Caudate nucleus (tissue), 63 donors: ENCODE measurements at places on chromosomes 13 and 19.

DNA sequence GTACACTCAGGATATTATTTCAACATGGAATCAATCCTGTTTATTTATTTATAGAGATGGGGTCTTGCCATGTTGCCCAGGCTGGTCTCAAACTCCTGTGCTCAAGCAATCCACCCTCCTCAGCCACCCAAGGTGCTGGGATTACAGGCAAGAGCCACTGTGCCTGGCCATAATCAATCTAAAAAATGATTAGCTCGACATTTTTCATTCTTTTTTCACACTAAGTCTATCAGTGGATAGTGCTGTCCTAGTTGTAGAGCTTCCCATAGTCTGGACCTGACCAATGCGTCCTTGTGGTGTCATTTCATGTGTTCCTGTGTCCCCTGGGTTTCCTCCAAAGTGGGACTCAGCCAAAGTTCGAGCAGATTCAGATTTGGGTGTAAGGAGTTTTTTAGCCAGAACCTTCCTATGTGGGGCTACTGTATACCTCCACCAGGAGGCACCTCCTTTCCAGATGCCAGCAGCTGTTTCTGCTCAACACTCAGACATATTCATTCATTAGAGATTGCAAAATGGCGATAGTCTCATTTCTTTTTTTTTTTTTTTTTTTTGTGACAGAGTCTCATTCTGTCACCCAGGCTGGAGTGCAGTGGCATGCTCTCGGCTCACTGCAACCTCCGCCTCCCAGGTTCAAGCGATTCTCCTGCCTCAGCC lies 61.1 kb downstream of the MAP4K1 start:
- no peak for DNase-seq

DNA sequence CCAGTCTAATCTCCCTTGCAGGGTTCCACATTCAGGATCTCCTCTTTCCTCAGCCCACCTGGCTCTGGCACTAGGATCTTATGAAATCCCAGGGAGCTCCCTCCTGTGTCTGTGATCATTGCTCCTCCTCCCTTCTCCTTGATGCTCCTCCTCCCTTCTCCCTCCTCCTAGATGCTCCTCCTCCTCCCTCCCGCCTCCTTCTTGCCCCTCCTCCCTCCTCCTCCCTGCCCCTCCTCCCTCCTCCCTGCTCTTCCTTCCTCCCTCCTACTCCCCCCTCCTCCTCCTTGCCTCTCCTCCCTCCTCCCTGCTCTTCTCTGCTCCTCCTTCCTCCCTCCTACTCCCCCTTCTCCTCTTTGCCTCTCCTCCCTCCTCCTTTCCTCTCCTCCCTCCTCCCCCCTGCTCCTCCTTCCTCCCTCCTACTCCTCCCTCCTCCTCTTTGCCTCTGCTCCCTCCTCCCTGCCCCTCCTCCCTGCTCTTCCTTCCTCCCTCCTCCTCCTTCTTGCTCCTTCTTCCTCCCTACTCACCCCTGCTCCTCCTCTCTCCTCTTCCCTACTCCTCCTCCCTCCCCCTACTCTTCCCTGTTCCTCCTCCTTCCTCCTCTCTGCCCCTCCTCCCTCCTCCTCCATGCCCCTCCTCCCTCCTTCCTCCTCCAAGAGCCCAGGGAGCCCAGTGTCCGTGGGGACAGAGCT lies 14.9 kb upstream of the ZBTB7A start:
- no peak for DNase-seq

DNA sequence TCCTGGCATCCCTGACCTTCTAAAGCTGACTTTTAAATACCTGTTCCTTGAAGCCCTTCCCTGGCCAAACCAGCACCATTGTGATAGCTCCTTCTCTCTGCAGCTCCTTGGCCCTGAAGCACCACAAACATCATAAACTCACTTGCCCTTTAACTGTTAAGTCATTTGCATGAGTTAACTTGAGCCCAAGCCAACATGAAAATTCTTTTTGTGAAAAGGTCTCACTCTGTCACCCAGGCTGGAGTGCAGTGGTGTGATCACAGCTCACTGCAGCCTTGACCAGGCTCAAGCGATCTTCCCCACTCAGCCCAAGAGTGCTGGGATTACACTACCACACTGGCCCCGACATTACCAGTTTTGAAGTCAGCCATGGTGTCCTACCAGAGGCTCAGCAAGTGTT lies 87.8 kb downstream of the ZIC5 start:
- DNase-seq: no peak

DNA sequence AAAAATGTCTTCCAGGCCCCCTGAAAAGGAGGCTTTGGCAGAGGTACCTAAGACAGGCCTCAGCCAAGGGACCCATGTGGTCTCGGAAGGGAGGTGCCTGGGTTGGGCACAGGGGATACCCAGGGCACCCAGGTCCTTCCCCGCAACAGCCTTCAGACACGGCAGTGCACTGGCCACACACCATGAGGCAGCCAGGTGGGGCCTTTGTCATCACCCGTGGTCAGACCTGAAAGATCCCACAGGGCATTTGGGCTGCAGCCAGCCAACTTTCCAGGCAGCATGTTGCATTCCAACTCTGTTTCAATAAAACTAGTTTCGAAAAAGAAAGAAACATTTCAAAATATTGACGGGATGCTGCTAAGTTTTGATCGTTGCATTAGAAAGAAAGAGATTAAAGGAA lies 4.7 kb upstream of the TUBGCP3 start:
- DNase-seq: no peak

- no peak for DNase-seq
These were observed 311.6 kb downstream of the ENOX1 start for GRCh38 chr13:43475140-43475539.

DNA sequence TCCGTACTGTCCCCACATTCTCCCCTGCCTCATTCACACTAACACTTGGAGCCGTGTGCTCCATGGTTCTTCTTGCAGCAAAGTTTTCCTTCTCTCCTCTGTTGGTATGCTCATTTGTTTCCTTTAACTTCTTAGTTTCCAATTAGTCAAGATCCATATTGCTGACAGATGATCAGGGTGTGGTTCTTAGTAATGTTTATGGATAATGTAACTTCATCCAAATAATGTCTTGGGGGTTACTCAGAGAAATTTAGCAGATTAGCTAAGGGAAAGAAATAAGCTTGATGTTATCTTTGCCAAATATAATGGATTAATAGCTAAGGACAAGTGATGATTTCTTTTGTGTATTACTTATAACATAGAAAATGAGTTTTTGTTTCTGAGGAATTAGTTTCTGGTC lies 174.4 kb downstream of the NUFIP1 start:
- DNase-seq: no peak

GRCh38 chr13:50761406-50761805 lies 82.1 kb downstream of the DLEU7 start:
- no peak for DNase-seq

DNA sequence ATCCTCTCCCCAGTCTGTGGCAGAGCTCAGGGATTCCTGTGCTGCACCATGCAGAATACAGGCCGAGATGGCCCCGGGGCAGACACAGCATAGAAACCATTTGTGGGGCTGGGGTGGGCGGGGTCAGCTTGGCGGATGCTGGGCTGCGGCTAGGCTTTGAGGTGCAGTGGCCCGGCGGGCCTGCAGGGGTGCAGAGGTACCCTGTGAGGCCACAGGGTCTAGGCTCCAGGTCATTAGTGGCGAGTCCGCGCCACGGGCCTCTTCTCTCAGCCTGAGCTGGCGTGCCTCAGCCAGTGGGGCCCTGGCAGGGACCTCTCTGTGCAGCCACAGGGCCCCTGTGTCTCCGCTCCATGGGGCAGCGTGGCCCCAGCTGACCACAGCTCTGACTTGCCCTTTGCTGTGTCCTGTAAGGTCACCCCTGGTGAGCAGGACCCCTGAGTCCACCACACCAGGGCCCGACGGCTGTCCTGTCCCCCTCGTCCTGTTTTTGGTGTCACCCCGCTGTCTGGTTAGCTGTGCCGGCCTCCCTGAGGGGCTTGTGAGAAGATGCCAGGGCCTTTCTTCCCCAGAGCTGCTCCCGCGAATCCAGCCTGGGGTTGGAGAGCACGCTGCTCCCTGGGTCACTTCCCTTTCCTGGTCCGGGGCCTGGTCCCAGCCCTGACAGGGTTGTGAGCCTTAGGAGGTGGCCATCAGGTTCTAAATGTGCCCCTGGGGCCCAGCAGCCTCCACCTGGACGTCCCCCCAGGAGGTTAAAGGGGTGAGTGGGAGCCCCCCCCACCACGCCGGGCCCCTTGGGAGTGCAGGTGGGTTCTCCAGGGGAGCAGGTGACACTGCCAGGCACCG lies 12.1 kb downstream of the KDM4B start:
- no peak for DNase-seq

DNA sequence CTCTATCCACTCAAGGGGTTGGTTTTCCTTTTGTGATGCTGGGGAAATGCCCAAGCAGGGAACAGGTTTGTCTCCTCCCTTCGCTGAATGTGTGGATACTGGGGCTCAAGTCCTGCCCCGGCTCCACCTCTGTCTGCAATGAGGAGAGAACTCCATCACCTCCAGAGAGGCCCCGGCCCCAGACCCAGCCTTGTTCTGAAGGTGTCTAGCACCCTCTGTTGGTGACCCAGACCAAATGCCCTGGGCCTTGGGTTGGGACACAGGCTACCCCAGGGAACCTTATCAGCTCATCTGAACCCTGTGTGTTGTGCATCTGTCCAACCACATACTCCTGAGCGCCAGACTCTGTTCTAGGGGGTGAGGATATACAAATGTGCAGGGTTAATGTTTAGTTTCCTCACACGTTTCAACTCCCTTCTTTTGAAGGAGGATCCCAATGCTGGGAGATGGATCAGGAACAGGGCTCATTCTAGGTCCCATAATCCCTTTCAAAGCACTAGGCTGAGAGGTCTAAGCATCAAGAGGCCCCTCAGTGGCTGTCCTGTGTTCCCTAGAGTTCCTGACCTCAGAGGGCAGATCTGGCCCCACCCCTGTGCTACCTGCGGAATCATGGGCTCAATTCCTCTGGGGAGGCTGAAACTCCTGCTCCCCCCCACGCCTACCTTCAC lies 112.5 kb upstream of the SLC7A1 start:
- DNase-seq: peak; percentile 7

DNA sequence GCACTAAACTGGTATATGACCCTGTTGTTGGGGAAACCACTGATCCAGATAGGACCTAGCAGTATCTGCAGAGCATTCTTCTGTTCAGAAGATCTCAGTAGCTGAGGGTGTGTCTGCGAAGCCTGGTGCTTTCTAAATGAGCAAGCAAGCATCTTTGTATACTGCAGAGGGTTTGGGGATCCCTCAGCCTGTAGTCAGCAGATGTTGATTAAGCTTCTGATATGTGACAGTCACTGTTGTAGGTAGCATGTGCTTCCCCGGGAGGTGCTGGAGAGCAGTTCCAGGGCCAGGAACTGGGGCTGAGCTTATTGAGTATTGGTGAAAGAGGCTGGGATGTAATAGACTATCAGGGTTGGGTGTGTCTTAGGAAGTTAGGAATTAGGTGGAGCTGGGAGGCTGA lies 1.5 kb downstream of the SCAF1 start:
- DNase-seq: no peak

DNA sequence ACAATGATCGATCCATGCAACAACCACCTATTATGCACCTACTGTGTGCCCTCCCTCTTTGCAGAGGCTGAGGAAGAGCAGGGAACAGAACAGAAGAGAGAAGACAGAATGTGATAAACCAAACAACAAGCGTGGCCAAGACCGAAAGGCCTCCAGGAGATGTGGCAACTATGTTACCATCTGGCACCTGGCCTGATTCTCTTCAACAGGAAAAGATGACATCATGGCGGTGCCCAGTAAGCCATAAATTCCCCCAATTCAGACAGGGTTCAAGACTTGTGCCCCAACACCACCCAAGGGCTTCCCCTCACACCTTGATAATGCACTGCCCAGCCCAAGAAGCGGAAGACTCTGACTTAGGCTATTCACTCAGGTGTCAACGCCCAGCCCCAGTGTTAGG lies 44.3 kb downstream of the SLC7A1 start:
- no peak for DNase-seq

- no peak for DNase-seq
These were observed 548.7 kb downstream of the PCDH9 start for GRCh38 chr13:66681403-66681802.

- no peak for DNase-seq
These were observed 1.7 kb upstream of the RASIP1 start for GRCh38 chr19:48742096-48742495.

DNA sequence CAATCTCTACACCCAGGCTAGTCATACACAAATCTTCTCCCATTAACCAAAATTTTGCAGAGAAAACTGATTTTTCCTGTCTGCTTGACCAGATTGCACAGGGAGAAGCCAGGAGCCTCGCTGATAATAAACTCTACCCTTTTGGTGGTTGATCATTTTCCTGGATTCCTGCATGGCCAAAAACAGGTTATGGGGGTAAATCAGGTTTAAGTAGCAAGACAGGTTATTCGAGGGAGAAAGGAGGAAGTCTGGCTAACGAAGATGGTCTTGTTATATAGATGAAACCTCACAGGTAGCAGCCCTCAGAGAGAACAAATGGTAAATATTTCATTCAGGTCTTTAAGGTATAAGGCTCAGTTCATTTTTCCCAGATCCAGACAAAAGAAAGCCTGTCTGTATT lies 16.0 kb upstream of the CEACAM6 start:
- no peak for DNase-seq

DNA sequence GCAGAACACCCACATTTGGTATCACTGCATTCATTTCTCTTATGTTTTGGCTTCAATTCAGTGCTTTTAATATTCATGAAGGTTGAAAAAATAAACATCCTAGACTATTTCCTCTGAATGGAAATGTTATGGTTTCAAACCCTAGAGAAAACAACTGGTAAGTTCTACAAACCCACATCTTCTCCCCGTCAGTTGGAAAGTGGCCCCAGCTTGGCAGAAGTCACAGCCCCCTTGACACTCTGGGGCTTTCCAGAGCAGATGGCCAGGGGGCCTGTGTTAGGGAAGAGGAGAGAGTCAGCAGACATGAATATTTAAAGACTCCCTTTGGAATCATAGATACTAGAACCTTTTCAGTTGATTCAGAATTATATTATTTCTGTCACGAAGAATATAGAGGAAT lies 123.9 kb downstream of the SHISA2 start:
- no peak for DNase-seq

DNA sequence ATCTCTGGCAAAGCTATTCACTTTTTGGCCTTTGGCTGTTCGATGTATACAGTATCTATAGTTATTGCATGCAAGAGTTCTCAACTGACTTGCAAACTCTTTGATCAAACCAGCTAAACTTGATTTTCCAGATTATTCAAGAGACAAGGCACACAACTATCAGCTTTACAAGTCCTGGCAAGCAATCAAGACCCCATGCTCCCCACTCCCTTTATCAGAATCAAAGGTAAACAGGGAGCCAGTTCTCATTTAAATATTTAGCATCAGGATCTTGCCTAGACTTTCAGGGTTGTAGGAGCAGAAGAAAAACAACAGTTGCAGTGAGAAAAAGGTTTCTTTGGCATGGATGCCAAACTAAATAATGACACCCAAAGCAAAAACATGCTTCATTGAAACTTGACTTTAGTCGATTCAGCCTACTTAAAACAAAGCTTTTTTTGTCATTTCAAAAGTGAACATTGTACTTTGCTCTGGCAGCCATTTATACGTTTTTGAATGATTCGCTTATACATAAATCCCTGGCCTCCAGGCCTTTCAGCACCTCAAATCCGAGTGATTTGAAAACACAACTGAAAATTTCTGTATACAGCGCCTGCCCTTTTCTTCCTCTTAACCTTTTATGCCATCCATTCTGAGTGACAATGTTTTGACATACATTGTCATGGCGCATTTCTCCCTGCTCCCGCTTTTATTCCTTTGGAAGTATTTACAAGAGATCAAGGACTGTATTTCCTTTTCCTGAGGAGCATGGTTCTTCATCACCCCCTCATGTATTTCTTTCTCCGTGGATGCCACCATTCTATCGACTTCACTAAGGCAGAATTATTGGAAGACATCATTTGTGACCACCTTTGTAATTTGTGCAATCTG lies 340.8 kb downstream of the KLF5 start:
- DNase-seq: no peak

GRCh38 chr13:105991622-105992277 lies 543.7 kb downstream of the EFNB2 start:
- DNase-seq: no peak

- DNase-seq: no peak
These were observed 2.3 kb upstream of the MZF1 start for GRCh38 chr19:58575183-58576041.
